ENCODE measurements at places on chromosomes 4 and X.

DNA sequence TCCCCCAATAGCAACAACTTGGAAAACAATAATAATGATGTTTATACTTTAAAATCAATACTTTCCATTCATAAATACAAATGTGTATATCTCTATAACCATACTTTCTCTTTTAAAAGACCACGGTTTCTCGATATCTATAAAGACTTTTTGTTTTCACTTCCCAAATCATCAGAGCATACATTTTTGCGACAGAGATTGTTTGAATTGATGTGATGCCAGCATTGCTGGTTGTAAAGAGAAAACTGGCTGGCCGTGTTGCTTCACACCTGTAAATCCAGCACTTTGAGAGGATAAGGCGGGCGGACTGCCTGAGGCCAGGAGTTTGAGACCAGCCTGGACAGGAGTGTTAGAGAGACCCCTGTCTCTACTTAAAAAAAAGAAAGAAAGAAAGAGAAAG, 77.6 kb upstream of the ZNF518B start:
- no peak for DNase-seq

GRCh38 chr4:86178211-86178610, 181.6 kb downstream of the MAPK10 start:
- no peak for DNase-seq

DNA sequence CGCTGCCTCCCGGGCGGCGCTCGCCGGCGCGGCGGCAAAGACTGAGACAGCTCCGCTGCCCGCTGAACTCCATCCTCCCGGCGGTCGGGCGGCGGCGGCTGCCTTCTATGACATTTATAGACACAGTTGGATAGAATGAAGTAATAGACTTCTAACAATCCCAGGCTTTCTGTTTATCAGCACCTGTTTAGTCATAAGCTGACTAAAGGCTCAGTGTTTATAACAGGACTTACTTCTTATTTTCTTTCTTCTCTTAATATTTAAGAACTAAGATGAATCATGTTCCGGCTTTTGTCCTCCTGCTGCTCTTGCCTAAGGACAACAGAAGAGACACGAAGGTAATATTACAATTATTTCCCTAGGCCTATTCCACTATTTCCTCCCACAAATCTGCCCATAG, 3.9 kb downstream of the ARL13A start:
- no peak for DNase-seq

- DNase-seq = no peak
Measured at GRCh38 chr4:7327341-7327885, 107.3 kb downstream of the PSAPL1 start.

- no peak for DNase-seq
Measured at GRCh38 chrX:71098951-71099506, 3.4 kb downstream of the FOXO4 start.

GRCh38 chr4:116930329-116930728, 155.0 kb downstream of the TRAM1L1 start:
- DNase-seq = no peak

DNA sequence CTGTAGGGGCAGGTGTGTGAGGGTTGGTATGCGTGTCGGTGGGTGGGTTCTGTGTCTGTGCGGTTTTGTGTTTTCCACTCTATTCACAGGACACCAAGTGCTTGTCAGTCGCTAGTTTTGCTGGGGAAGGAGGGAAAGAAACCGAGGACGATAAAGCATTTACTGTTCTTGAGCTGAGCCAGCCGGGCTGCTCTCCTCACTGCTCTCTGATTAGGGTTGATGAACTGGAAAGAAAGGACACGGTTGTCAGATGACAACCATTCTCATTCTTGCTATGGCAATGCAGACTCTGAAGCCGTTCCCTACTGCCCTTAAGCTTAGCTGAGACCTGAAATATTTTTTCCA, 832 bp downstream of the EGFL6 start:
- DNase-seq = no peak

GRCh38 chrX:69094977-69095669, 70.1 kb downstream of the PJA1 start:
- DNase-seq = no peak

GRCh38 chr4:78846258-78846657, 70.1 kb downstream of the BMP2K start:
- DNase-seq = no peak

DNA sequence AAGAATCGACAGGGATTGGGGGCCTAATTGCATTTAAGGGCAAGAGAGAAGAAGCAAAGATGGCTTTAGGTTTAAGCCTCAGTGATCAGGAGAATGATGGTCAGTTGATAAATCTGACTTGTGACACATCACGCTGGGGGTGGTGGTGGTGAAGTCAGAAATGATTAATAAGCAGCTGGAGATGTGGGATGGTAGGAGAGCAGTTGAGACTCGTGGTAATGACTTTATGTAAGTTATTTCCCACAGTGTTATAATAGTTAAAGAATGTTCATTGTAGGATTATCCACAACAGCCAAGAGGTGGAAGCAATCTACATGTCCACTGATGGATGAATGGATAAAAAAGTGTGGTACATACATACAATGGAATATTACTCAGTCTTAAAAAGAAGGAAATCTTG, 178.9 kb upstream of the GPC4 start:
- DNase-seq = no peak

GRCh38 chr4:18111081-18111480, 89.5 kb upstream of the LCORL start:
- no peak for DNase-seq

- DNase-seq = no peak
Measured at GRCh38 chr4:74621616-74622015, 172.7 kb downstream of the BTC start.

GRCh38 chrX:28802625-28803024, 215.4 kb downstream of the IL1RAPL1 start:
- DNase-seq = no peak

GRCh38 chrX:49269767-49270248, at the start of gene PPP1R3F:
PPP1R3F (plus strand) TSS chrX:49269793; CDS start chrX:49269870, 77 bp downstream.
- no peak for DNase-seq

DNA sequence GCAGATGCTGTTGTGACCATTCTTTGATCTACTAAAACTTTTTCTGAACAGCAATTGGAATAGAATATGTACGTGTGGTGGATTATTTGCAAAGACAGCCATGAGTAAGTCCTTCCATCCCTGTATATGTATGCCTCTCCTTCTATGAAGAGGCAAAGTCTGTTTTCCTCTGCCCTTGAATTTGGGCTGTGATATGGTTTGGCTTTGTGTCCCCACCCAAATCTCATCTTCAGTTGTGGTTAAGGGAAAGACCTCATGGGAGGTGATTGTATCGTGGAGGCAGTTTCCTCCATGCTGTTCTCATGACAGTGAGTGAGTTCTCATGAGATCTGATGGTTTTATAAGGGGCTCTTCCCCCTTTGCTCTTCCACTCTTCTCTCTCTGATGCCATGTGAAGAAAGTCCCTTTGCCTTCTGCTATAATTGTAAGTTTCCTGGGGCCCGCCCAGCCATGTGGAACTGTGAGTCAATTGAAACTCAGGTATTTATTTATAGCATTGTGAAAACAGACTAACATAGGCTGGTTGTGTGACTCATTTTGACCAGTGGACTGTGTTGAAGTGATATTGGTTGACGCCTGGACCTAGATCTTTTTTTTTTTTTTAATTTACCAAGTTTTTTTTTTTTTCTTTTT, 108.3 kb upstream of the CAMK2D start:
- DNase-seq = no peak

Data from immature natural killer cell (primary cell).